H7 (cell line): ENCODE measurements at places on chromosomes 3 and 15.

DNA sequence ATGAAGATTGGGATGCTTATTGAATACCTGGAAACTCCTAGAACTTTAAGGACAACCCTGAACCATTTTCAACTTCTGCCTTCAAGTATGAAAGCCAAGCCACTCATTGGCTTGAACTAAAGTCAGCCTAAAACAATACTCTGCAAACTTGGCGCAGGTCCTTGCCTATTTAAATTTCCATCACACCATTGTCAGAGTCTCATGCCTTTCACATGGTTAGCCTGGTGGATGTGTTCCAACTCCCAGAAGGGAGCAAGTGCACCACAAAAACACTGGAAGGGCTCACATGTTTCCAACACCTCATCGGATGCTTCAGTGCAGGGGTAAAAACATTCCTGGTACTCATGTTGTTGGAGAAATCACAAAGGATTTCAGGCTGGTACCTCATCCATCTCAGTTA, 511.6 kb upstream of the MDFIC2 start:
- no peak for DNase-seq

- DNase-seq, result no peak
Measured at GRCh38 chr3:146268535-146269219, 17.8 kb upstream of the PLSCR4 start.

DNA sequence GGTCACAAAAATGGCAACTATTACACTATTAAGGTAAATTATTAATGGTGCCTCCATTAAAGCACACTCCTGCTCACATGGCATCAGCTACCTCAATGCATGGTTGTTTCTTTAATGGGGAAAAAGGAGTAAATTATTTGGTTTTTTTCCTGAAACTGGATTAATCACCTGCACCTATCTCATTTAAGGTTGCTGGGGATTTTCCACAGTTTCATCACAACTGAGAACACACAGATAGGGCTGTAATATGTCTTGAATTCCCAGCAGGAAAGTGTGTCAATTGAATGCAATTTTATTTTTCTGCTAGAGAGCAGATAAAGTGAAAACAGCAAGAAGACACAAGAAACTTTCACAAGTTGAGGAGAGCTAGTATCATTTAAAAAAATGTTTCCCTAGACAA, 36.4 kb downstream of the RFTN1 start:
- no peak for DNase-seq

GRCh38 chr3:50275996-50276761, 2.7 kb upstream of the LSMEM2 start:
- peak; percentile 87 for DNase-seq

- DNase-seq, result peak; percentile 95
Measured at GRCh38 chr15:67820992-67821783, 4.1 kb upstream of the SKOR1 start.

GRCh38 chr15:90648137-90649070, 68.7 kb upstream of the BLM start:
- DNase-seq, result peak; percentile 89

DNA sequence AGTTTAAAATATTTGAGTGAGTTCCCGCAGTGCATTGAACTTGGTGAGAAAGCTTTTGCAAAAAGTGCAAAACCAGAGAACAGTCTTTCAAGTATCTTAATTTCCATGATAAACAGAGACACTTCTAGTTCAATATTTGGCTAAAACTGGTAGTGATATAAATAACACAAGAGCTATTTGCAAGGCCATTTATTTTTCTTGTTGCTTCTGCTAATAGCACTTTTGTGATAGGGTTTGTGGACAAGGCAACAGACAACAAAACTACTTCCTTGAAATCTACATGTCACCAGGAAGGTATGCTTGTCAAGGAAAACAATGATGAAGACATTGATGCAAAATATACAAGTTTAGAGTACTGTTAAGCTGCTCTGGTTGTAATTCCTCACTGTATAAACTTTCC, 1225.1 kb downstream of the OTOL1 start:
- DNase-seq, result no peak

- no peak for DNase-seq
Measured at GRCh38 chr15:35932531-35932930, 386.6 kb upstream of the DPH6 start.

DNA sequence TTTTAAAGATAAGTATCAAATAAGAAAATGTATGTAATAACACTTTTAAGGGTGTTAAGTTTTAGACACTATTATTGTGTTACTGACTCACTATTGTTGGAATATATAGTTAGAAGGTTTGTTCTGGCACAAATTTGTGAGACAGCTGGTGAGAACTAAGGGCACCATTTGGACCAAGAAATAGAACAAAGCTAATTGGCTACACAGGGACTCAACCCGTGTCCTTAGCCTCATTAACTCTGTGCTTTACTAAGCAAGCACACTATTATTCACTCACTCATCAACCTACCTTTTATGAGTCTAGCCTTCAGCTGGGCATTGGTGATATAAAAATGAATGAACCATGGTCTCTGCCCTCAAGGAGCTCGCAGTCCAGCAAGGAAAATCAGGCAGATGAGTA, 4.1 kb upstream of the UNC13C start:
- no peak for DNase-seq

- no peak for DNase-seq
Measured at GRCh38 chr3:81521855-81522254, 239.6 kb downstream of the GBE1 start.

GRCh38 chr3:163543662-163544061, 1534.6 kb downstream of the SI start:
- no peak for DNase-seq

DNA sequence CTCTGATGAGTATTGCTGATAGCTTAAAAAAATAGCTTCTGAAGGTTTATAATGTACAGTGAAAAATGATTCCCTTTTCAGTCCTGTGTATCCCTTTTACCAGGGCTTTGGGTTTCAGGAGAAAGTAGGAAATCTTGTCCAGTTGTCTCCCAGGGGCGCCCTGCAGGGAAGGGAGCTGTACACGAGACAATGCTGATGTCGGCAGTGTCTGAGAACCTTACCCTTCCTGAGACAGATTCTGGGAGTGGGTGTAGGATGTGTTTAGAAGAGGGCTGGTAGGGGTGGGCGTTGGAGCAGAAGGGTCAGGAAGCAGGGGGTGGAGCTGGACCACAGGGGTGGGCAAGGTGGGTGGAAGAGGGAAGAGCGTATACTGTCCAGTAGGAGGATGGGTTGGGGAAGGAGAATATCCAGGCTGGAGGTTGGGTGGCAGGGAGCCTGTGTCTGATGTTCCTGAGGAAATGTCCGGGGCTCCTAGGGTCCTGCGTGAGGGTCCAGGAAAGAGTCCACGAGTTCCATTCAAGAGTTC, 5.6 kb downstream of the THPO start:
- no peak for DNase-seq
